Activated CD4-positive, CD25-positive, alpha-beta regulatory T cell treated with anti-CD3 and anti-CD28 coated beads, Interleukin-2, amount 50 U/mL, for 72 hours (primary cell): ENCODE measurements at places on chromosomes 11 and 22.
A peak's percentile ranks its signal among the peaks of the same experiment; 100 is the strongest.

DNA sequence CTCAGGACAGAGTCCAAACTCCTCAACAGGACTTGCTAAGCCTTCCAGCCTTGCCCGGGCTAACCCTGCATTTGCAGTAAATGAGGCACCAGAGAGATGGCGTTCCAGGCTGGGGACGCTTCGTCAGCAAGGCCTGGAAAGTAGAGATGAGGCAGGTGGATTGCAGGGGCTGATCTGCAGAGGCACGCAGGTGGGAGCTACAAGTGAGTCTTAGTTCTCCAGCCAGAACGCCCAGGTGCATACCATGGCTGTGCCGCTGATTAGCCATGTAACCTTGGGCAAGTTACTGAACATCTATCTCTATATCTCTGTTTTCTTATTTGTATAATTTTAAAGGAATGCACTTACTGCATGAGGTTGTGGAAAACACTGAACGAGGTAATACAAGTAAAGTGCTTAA is 52.7 kb upstream of the BARX2 start:
- no peak for DNase-seq

- no peak for DNase-seq
Observed at GRCh38 chr11:65058012-65058411, 341 bp downstream of the NAALADL1 start.

DNA sequence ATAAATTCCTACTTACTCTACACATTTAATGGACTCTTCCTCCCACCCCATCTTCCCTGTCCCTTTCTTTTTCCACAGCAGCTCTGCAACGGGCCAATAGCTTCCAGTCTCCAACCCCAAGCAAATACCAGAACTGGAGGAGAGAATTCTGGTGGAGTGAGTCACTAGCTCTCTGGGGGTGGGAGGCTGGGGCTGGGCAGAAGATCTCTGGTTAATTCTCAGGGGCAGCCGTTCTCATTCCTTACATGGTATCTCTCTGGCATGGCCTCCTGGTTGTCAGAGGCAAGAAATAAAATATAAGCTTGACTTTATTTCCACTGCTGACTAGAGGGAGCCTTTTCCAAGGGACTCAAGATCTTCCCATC is 90.4 kb upstream of the PARVA start:
- DNase-seq = no peak

GRCh38 chr11:126438272-126438671 is 82.8 kb downstream of the ST3GAL4 start:
- DNase-seq = no peak

GRCh38 chr11:134372961-134373360 is 39.1 kb downstream of the B3GAT1 start:
- no peak for DNase-seq

- DNase-seq = no peak
Observed at GRCh38 chr11:116415095-116415494, 357.7 kb downstream of the BUD13 start.

GRCh38 chr22:18110194-18110953 is at the start of gene TUBA8:
Gene TUBA8 (plus strand): TSS chr22:18110809. CDS start chr22:18110866, 57 bp downstream.
- DNase-seq = no peak

DNA sequence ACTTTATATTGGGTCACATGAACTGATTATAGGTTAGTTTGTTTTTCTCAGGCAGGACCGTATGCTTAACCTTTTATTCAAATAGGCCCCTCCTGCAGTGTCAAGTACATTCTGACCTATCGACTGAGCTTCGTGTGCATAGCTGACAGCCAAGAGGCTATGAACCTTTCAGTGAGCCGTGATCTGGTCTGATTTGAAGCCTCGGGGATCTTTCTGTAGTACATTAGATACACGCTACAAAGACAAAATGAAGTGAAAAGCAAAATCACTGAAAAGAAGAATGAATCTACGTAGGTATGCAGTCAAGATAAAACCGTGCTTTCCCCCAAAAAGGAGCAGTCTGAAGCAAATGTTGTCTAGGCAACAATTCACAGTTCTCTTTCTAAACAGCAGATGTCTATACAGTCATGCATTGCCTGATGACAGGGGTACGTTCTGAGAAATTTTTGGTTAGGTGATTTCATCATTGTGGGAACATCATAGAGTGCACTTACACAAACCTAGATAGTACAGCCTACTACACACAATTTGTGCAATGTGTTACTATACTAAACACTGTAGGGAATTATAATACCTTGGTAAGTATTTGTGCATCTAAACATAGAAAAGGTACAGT is 18.1 kb downstream of the JHY start:
- DNase-seq = no peak

DNA sequence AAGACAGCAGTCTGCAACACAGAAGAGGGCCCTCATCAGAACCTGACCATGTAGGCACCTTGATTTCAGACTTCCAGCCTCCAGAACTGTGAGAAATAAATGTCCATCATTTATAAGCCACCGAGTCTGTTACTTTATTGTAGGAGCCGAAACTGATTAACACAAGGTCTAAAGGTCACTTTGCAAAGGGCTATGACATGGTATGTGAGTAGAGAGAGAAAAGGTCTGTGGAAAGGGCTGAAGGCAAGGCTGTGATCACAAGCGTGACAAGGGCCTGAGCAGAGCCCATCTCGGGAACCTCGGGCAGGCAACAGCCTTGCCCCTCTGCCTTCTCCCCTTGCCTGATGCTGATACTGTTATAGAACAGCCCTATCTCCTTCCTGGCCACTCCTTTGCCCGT is 73.4 kb upstream of the TEAD1 start:
- no peak for DNase-seq

DNA sequence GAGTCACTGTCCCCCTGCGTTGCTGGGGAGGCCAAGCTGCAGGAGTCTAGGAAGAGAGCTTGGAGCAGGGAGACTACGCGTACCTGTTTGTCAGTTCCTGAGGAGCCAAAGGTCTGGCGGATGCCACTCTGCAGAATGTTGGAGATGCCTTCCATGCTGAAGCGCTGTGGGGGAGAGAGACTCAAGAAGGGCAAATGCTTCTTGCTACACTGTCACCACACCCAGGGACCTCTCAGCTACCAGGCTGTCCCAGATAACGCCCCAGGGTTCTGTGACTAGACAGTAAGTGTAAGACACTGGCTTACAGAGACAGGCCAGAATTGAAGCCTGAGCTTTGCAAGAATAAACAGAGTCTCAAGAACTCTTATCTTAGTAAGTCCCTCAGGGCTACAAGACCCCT is 42.0 kb downstream of the FEZ1 start:
- no peak for DNase-seq

- DNase-seq = peak; percentile 38
Observed at GRCh38 chr11:35045236-35045820, 93.6 kb upstream of the CD44 start.

DNA sequence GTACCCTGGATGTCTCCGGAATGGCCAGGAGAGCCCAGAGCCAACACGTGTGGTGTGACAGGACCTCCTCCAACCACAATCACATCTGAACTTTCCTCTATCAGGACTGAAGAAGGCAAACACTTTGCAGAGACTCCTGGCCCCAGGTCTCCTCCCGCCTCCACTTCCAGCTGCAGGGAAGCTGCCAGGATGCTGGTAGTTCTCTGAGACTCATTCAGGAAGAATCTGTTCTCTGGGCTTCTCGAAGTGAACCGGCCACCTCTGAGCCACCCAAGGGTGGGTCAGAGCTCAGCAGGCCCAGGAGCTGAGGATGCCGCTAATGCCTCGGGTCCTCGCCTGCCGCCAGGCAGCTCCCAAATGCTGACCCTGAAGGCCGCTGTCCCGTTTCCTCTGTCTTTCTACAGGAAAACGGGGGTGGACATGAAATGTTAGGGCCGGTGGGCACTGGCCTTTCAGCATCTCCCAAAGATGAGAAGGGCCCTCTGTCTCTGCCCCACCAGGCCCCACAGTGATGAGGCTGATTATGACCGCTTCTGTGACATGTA is 789.9 kb downstream of the BRD1 start:
- DNase-seq = no peak

DNA sequence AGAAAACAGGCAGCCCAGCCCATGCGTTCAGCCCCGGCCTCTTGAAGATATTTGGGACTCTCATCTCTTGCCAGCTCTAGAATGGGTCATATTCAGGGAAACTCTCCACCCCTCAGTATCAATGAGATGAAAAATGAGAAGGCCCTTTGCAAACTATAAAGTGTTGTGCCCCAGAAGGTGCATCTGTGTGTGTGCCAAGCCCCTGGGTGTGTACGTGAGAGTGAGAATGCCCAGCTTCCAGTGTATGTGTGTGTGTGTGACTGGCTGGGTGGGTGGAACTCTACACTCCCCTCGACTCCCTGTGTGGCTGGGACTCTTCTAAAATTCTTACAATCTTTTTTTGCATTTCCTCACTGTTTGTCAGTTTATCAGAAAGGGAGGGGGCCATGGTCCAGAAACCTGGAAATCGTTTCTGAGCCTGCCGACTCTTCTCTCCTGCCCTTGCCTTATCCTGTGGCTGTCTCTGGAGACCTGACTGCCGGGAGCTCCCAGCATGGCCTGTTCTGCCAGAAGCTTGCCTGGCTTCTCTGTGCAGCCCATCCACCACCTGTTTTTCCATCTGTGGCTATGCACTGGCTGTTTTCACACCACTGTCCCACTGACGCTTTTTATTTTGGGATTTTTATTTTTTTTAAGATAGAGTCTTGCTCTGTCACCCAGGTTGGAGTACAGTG is 1.2 kb downstream of the P2RY6 start:
- DNase-seq = no peak

GRCh38 chr11:35337136-35337913 is 82.0 kb downstream of the SLC1A2 start:
- no peak for DNase-seq
